ENCODE measurements at places on chromosomes 1 and 21.

DNA sequence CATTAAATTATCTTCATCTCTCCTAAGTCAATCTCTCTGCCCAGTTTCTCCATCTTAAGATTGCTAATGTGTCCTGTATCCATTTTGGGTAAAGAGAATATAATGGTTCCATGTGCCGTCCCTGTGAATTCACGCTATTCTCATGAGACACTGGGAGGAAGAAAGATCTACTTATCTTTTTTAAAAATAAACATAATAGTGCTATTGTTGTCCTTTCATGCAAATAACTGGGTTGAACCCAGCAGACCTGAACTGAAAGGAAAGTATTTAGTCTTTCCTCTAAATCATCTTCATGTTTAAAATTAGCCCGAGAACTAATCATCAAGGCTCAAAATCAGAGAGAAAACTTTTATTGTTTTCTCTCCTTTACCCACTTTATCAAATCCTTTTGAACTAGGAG is 22.4 kb downstream of the SLAMF1 start:
- no peaks in the 10 kb centered on the region for H3K4me1 ChIP-seq
- H3K27ac ChIP-seq: no peak overlapping the region
- no peak overlapping the region for H3K4me3 ChIP-seq
- no peak for DNase-seq
- H3K36me3 ChIP-seq: no peaks in the 10 kb centered on the region

DNA sequence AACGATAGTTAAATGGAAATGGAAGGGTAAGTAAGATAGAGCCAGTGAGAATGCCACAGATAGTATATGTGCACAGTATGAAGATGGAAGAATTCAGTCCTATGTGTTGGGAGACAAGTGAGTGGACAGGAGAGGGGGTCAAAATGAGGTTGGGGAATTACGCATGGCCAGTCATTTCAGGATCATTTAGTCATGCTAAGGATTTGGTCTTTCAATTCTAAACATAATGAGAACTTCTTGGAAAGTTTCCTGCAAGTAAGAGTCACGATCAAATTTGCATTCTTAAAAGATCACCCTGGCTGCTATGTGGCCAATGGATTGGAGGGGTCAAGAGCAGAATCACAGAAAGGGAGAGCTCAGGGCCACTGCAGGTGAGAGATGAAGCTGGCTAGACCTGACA is 64.0 kb upstream of the KCNK2 start:
- no peak for DNase-seq
- peaks cover 13% of the 10 kb centered on the region for H3K36me3 ChIP-seq
- no peak overlapping the region for H3K27ac ChIP-seq
- H3K4me1 ChIP-seq: peaks cover 19% of the 10 kb centered on the region
- no peak overlapping the region for H3K4me3 ChIP-seq

GRCh38 chr1:179817789-179818188 is 59.8 kb downstream of the TOR1AIP2 start:
- DNase-seq: no peak
- no peak overlapping the region for H3K4me3 ChIP-seq
- peaks cover 24% of the 10 kb centered on the region for H3K27me3 ChIP-seq
- H3K36me3 ChIP-seq: no peaks in the 10 kb centered on the region
- H3K27ac ChIP-seq: no peak overlapping the region

- H3K4me1 ChIP-seq: peaks cover 37% of the 10 kb centered on the region
- no peaks in the 10 kb centered on the region for H3K36me3 ChIP-seq
- H3K27me3 ChIP-seq: no peaks in the 10 kb centered on the region
These were observed 138.7 kb upstream of the ZNF648 start for GRCh38 chr1:182200025-182200812.

DNA sequence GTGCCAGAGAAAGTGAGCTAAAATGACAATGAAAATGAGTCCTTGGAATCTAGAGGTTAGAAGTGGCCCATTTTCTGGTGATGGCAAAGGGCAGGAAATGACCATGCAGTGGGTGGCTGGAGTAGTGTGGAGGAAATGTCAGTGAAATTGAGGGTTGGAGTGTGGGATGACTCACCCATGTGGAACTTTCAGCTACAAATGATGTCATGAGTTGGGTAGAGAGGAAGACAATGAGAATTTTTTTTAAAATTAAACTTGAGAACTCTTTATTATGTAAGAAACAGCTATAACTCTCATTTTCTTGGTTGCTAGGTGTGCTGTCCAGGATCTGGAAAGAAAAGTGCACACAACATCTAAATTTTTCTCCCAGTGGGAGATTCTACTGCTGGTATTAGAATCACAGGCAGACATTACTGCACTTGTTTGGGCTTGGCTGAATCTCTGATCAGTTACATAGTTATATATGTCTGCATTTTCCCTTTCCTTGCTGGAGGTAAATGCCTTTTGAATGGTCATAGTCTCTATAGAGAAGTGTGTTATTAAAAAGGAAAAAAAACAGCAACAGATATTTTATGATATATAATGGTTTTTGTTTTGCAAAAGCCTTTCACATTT is 56.8 kb upstream of the GNG12 start:
- H3K27me3 ChIP-seq: no peaks in the 10 kb centered on the region
- DNase-seq: peak; percentile 74
- no peak overlapping the region for H3K27ac ChIP-seq
- peaks cover 15% of the 10 kb centered on the region for H3K4me1 ChIP-seq
- no peak overlapping the region for H3K4me3 ChIP-seq

Data from MCF 10A (cell line).